AG10803 (cell line): ENCODE measurements at places on chromosomes 1 and 21.

- DNase-seq: no peak
These were observed 219.3 kb downstream of the PLPP3 start for GRCh38 chr1:56360021-56360420.

DNA sequence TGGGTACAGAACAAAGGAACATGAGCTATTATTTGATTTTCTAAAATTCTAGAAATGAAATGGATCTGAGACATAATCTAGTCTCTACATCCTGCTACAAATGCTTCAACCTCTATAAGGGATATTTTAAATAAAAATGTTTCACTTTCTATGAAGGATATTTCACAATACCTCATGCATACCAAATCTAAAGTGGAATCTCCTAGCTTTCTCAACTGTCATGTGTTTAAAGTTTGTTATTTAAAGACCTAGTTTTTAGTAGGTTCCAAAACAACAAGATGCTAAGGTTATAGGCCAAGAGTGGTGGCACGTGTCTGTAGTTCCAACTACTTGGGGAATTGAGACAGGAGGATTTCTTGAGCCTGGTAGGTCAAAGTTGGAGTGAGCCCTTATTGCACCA lies 47.6 kb downstream of the KDM5B start:
- DNase-seq: peak; percentile 28

DNA sequence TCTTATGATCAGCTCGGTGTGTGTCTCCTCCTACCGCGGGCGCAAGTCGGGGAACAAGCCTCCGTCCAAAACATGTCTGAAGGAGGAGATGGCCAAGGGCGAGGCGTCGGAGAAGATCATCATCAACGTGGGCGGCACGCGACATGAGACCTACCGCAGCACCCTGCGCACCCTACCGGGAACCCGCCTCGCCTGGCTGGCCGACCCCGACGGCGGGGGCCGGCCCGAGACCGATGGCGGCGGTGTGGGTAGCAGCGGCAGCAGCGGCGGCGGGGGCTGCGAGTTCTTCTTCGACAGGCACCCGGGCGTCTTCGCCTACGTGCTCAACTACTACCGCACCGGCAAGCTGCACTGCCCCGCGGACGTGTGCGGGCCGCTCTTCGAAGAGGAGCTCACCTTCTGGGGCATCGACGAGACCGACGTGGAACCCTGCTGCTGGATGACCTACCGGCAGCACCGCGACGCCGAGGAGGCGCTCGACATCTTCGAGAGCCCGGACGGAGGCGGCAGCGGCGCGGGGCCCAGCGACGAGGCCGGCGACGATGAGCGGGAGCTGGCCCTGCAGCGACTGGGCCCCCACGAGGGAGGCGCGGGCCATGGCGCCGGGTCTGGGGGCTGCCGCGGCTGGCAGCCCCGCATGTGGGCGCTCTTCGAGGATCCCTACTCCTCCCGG lies 1.5 kb downstream of the KCNC4 start:
- DNase-seq: no peak

DNA sequence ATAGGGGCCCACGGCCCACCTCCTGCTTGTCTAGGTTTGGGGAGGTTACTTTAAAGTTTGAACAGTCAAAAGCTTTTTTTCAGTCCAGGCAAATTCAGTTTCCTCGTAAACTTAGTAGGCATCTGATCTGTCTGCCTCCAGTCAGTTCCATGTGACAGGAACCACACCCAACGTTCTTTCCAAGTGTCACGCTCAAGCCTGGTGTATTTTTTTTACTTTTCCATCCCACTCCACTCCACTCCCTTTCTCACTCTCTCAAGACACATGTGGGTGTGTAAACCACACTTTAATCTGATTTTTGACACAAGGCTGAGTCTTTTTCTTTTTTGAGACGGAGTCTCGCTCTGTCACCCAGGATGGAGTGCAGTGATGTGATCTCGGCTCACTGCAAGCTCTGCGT lies 60.3 kb upstream of the GPR153 start:
- no peak for DNase-seq

GRCh38 chr1:94892604-94893254 lies 34.2 kb downstream of the CNN3 start:
- no peak for DNase-seq

DNA sequence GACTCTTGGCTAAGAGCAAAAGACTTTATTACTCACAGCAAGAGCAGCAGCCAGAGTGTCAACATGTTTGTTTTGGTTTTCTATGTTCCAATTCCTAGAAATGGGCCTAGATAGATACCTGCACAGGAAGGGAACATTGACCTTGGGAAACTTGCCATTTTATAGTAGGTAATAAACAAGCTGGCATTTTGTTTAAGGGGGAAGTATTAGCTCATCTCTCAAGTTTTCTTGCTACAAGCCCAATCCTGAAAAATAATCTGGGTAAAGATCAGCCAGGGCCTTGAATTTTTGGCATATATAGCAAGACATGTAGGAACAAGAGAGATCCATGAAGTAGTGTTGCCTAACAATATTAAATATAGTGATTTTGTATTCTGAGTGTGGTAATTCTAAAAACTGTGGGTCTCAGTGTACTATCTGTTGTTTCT lies 51.4 kb upstream of the RGL1 start:
- DNase-seq: no peak

DNA sequence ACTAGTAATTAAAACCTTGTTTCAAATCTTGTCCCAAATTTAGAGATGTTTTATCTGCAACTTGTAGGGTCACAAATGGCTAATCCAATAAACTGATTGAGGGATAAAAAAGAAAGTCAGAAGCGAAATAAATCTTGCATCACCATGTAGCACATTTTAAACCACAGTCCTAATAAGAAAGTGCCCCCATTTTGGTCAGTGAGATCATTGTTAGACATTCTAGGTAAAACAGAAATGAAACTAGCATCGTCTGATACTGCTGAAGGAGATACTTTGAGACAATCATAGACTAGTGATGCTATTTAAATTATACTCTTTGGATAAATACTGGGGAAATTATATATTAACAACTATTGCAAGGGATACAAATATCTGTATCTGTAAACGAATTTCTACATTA lies 247.9 kb downstream of the AMY1C start:
- no peak for DNase-seq

DNA sequence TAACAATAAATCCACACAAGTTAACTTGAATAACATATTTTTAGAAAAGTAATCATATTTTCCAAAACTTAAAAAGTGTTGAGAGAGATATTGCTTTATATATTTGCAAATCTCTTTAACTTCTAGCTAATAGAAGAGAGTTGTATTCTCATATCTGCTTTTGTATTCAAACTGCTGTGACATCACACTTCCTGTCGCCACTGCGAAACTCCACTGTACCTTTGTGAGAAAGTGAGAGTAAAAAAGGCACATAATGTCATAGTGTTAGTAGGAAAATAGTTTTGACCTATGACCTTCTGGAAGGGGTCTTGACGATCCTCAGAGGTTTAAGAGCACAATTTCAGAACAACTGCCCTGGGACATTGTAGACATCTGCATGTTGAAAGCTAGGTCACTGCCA lies 21.6 kb downstream of the AK5 start:
- no peak for DNase-seq

- DNase-seq: no peak
These were observed 5.0 kb downstream of the RABGGTB start for GRCh38 chr1:75791022-75791421.

GRCh38 chr21:7952648-7953047 lies 2568.7 kb upstream of the TPTE start:
- DNase-seq: no peak

DNA sequence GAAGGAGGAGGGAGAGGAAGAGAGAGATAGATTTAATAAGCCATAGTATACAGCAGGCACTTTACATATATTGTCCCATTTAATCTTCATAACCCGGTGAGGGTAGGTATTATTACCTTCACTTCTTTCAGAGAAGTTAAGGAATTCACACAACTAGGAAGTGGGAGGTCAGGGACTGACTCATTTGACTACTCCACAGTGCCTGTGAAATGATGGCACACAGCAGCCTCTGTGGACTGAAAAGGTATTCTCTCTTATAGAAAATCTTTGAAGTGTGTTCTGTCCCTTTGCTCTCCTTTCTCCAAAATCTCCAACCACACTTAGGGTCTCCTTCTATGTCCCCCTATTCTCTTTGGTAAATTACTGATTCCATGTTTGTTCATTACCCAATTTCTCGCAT lies 23.9 kb downstream of the PALMD start:
- DNase-seq: no peak

- peak; percentile 28 for DNase-seq
These were observed 494.6 kb upstream of the ADGRL4 start for GRCh38 chr1:79501153-79501552.

DNA sequence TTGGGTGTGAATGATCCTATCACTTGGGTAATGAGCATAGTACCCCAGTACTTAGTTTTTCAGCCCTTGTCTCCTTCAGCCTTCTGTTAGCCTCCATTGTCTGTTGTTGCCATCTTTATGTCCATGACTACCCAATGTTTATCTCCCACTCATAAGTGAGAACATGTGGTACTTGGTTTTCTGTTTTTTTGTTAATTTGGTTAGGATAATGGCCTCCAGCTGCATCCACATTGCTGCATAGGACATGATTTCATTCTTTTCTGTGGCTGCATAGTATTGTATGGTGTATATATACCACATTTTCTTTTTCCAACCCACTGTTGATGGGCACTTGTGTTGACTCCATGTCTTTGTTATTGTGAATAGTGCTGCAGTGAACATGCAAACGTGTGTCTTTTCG lies 39.6 kb upstream of the GPR52 start:
- peak; percentile 75 for DNase-seq

DNA sequence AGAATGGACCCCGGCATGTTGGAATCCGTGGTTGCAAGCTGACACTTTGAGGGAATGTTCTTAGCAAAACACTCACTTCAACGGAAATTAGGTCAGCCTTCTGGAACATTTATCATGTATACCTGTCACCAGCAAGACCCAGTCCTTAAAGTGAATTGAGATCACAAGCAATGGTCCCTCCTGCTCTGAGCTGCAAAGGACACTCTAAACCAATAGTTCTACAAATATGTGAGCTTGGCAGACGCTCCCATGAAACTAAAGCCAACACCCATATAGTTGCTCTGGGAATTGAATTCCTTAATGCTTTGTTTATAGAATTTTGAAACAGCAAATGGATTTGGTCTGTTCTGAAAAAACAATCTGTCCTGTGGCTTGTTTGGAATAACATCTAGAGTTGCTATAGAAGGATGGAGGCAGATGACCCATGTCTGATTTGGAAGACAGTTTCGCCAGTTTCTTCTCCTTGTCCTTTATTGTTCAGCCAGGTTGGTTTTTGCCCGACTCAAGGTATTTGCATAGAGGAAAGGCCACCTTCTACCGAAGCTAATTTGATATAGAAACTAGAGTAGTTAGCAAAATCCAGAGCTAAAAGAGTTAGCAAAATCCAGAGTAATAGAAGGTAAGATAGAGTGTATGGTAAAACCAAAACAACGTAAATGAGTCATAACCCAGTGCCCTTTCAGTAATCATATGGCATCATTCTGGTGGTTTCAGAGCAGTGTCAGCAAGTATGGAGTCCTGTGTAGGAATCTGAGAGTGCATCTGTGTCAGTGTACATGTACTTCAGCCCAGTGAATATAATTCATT lies 236.2 kb downstream of the NFIA start:
- peak; percentile 84 for DNase-seq

GRCh38 chr1:58902830-58903513 lies 119.1 kb upstream of the JUN start:
- DNase-seq: no peak

GRCh38 chr1:110605901-110606656 lies at the start of gene KCNA2:
Gene KCNA2 (minus strand): TSS chr1:110606358. CDS start chr1:110604782, 1,576 bp downstream.
- DNase-seq: no peak

DNA sequence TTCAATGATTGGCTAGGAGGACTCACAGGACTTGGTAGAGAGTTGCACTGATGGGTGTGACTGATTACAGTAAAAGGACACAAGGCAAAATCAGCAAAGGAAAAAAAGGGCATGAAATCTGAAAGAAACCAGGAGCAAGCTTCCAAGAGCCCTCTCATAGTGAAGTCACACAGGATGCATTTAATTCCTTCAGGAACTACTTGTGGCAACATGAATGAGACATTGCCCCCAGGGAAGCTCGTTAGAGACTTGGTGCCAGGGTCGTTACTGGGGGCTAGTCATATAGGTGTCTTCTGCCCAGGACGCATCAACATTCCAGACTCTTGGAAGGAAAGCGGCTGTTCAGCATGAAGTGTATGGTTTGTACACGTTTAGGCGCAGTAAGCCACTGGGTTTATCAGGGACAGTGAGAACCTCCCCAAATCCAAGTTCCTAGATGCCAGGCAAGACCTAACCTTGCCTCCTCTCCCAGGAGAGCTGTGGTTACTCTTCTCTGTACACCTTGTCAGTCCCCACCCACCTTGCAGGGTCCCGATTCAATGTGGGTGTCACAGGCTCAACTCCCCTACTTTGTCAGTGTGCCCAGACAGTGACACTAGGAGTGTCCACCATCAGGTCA lies 26.0 kb upstream of the C2CD2 start:
- no peak for DNase-seq

- peak; percentile 64 for DNase-seq
These were observed 722 bp downstream of the LZIC start for GRCh38 chr1:9942399-9942938.

GRCh38 chr1:117128323-117129079 lies 7.0 kb upstream of the TRIM45 start:
- DNase-seq: peak; percentile 46

GRCh38 chr1:81607086-81607485 lies 193.6 kb upstream of the ADGRL2 start:
- no peak for DNase-seq

DNA sequence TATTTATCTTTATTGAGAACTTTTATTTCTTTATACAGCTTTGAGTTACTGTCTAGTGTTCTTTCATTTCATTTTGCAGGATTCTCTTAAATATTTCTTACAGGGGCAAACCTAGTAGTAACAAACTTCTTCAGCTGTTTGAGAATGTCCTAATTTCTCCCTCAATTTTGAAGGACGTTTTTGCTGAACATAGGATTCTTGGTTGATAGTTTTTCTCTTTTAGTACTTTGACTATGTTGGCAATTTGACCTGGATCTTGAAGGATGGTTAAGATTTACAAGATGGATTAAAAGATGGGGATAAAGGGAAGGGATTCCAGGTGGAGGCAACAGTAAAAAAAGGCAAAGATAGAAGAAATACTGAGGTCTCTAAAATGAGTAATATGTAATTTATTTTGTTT lies 38.9 kb downstream of the XPR1 start:
- no peak for DNase-seq

DNA sequence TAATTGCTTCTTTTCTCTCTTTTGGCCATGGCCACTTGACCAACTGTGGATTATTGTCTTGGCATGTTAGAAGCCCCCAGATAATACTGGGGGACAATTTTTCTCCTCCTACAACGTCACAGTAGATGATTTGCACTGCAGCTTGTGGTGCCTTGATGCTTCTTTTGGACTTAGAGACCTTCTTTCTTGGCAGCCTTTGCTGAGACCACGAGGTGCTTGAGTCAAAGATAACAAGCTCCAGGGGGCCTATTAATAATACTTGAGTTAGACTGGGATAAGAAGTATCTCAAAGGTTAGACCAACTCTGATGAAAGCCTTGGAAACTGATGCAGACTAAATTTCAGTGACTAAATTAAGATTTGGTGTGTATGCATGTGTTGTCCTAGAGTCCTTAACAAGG lies 3.2 kb downstream of the PPP1R12B start:
- no peak for DNase-seq

- no peak for DNase-seq
These were observed 75.4 kb downstream of the CEP170 start for GRCh38 chr1:243179720-243180119.
